ENCODE measurements at places on chromosomes 2 and 18.

DNA sequence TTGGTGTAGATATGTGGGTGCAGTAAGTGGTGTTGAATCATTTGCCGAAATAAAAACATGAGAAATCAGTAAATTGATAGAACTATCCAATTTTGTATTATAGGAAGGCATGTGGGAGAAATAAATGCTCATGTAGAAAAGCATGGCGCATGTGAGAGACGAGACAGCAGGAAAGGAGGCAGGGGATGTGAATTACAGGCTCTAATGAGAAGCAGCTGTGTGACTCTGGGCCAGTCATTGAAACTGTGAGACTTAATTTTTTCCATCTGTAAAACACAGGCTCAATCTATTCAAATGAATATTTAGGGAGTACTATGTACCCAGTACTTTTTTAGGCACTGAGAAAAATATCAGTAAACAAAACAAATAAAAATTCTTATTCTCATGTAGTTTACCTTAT, 42.6 kb upstream of the MAP3K20 start:
- DNase-seq = no peak

GRCh38 chr2:48435909-48436308, 94.0 kb upstream of the STON1 start:
- DNase-seq = no peak

DNA sequence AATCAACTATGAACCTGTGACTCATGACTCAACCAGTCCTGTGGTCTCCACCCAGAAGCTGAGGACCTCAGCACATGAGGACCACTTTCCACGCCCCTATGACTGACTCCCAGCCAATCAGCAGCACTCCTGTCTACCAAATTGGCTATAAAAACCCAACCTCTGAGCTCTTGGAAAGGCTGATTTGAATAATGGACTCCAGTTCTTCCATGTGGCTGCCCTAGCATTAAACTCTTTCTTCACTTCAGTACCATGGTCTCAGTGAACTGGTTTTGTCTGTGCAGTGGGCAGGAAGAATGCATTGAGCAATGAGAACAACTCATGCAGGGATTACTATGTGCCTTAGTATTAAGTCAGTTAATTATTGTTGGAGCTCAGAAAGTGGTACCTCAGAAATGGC, 78.3 kb downstream of the CMPK2 start:
- DNase-seq = no peak

GRCh38 chr18:61876899-61877298, 15.9 kb downstream of the RNF152 start:
- DNase-seq = no peak

- DNase-seq = no peak
Measured at GRCh38 chr2:226063704-226064440, 664.4 kb downstream of the NYAP2 start.

DNA sequence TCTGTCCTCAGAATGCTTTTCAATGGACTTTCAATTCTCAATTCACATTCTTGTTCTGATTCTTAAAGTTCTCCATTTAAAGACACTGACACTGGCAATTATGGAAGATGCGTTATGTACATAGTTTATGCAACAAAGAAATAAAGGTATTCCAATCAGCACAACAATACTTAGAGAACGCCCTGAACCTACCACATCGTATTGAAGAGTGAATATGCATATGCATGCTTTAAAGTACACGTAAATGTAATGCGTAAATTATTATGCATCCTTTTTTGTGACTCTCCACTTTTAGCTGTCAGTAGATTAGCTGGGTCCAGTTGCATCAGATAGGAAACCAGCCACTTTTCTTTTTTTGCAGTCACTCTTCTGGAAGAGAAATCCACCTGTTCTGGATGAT, 83.5 kb downstream of the RBM43 start:
- no peak for DNase-seq

DNA sequence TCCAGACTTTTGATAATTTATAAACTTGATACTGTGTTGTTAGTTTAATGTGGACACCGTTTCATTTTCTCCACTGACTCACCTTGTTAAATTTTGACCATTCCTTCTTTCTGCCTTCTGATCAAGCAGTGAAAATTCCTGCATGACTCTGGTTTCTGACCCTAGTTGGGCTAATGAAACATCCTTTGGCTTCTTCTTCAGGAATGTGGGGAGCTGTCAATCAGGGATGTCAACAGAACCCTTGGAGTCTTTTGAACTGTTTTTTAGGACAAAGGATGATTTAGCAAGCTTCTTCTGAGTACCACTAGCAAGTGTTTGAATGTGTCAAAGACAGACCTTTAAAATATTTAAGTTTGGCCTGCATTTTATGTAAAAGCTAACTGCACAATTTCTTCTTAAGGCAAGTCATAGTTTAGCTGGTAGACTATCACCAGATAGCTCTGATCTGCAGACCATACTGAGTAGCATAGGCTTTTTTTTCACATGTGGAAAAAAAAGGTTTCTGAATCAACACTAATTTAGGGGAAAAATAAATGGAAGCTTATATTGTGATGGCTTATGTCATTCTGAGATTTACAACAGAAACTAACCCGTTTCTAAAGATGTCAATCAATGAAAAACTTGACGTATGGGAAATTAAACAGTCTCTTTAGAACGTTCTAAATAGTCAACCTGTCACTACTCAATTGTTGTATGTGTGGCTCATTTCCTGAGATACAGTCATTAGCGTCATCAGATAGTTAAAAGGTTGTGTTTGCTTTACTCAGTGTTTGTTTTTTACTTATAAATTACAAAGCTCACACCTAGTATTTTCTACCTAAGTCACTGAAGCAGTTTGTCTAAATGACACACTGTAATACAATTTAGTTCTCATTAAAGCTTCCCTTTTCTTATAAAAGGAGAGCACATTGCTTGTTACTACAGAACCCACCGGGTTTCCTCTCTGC, 311.4 kb downstream of the PTPRM start:
- no peak for DNase-seq

- DNase-seq = no peak
Measured at GRCh38 chr2:156279446-156280150, 52.9 kb downstream of the NR4A2 start.

GRCh38 chr2:128416806-128417205, 98.1 kb upstream of the HS6ST1 start:
- DNase-seq = no peak

DNA sequence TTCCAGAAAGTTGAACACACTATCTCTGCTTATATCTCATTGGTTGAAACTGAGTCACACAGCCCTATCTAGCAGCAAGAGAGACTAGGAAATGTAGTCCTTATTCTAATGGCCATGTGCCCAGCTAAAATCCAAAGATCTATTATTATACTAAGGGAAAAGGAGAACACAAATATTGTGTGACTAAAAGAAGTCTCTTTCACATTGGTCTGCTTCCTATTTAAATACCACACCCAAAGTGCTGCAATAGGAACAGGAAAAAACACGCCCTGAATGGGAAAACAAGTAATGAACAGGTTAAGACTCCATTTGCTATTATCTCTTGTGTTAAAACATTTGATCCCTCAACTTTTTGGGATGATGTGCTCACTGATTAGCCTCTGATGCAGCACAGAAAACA, 86.8 kb upstream of the BARD1 start:
- DNase-seq = no peak

DNA sequence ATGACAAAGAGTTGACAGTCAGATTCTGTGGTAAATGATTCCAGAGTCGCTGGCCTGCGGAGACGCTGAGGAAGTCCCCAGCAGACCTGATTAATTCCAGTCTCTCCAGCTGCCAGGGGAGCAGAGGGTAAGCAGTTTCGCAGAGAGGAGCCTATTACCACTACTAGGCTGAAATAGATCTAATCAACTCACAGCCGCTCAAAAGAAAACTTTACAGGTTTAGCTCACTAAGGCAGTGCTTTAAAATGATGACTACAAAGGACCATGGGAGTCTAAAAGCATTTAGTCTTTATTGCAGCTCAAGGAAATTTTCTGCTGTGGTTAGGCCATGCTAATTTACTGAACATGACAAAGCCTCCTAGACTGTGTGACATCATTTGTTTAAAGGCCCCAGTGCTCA, 445.6 kb upstream of the POU3F3 start:
- DNase-seq = no peak

DNA sequence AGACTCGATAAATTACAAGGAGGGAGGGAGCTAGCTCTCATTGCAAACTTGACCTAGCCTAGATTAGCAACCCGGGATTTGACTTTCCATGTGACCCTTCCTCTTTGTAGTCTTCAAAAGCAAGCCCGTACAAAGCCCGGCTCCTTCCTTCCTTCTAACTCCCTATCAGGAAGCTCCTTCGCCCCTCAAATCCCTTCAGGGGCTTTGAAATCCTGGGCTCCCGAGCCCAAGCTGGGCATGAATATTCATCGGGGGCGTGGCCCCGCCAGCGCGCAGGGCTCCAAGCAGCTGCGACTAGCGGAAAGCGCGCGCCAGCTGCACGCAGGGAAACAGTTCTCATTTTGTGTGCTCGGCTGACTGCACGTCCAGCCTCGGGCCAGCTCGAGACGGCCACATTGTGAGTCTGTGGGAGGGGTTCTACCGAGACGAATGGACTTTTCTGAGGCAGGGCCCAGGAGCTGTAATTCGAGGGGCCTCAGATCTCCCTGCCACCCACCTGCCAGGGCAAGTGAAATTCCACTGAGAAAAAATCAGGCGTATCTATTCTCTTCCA, 84.0 kb upstream of the PELI1 start:
- DNase-seq = peak; percentile 67

- DNase-seq = no peak
Measured at GRCh38 chr2:133389569-133389968, 178.7 kb downstream of the NCKAP5 start.

GRCh38 chr2:218152777-218153176, 14.0 kb downstream of the CXCR1 start:
- DNase-seq = no peak

GRCh38 chr2:200203381-200203827, 103.1 kb upstream of the SPATS2L start:
- no peak for DNase-seq

DNA sequence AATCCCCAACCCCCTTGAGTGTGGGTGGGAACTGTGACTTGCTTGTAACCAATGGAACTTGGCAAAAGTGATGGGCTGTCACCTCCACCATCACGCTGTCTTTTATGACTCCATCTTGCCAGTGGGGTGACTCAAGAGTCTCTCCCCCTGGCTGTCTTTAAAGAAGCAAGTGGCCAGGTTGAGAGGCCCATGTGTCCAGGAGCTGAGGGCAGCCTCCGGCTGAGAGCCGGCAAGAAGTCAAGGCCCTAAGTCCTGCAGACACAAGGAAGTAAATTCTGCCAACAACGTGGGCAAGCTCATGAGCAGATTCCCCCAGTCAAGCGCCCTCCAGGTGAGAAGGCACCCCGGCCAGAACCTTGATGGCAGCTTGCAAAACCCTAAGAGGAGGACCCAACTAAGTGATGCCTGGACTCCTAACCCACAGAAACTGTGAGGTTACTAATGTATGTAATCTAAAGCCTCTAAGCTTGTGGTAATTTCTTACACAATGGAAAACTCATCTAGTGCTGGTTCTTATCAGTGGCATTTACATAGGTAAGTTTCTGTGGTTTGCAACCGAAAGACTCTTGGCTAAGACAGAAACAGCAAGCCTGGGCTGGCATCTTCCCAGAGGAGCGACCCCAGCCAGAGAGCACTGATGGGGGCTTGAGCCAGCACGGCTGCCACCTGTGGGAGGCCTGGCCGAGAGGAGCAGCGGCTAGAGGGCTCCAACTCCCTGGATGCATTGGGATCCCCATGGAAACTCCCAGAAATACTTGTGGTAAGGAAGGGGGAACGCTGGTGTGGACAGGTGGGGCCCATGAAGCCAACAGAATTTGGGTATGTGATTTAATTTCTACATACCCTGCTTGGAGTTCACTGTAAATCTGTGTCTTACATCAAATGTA, 49.3 kb downstream of the CIB4 start:
- no peak for DNase-seq

- DNase-seq = no peak
Measured at GRCh38 chr18:2139691-2140090, 431.6 kb downstream of the METTL4 start.

DNA sequence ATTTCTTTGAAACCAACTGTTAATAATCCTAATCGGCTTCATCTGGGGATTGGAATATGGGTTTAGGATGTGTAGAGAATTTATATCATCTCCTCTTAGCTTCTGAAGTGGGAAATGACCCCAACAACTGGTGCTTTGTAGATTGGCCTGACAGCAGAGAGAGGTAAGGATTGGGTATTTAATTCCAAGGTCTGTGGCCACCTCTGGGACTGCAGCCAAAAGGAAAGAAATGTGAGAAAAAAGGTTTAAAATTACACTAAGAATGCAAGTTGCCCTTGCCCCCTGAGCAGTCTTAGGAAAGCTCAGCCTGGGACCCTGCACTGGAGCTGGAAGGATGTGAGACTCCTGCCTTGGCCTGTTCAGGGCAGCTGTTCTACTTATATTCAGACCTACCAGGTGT, 157.1 kb downstream of the FTCDNL1 start:
- no peak for DNase-seq

GRCh38 chr2:176134035-176134434, 4.5 kb downstream of the HOXD8 start:
- peak; percentile 35 for DNase-seq

DNA sequence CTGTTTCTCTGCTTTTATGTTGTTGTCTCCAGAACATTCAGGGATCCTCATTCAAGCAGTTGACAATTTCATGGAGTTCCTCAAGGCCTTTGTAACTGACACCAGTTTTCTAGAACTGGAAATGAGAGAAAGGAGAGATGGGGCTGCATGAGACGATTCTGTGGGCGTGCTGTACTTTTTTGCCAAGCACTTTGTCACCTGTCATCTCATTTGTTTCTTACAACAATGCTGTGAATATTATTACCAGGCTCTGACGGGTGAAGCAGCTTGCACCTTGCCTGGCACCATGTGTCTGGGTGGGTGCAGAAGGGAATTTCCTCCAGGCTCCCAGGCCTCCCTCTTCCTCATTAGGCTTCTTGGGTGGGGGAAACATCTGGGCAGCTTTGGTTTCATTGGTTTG, 22.2 kb upstream of the ATOH8 start:
- DNase-seq = no peak

Measured in NCI-H2107 (cell line).